ENCODE measurements at places on chromosomes 16 and 17.

DNA sequence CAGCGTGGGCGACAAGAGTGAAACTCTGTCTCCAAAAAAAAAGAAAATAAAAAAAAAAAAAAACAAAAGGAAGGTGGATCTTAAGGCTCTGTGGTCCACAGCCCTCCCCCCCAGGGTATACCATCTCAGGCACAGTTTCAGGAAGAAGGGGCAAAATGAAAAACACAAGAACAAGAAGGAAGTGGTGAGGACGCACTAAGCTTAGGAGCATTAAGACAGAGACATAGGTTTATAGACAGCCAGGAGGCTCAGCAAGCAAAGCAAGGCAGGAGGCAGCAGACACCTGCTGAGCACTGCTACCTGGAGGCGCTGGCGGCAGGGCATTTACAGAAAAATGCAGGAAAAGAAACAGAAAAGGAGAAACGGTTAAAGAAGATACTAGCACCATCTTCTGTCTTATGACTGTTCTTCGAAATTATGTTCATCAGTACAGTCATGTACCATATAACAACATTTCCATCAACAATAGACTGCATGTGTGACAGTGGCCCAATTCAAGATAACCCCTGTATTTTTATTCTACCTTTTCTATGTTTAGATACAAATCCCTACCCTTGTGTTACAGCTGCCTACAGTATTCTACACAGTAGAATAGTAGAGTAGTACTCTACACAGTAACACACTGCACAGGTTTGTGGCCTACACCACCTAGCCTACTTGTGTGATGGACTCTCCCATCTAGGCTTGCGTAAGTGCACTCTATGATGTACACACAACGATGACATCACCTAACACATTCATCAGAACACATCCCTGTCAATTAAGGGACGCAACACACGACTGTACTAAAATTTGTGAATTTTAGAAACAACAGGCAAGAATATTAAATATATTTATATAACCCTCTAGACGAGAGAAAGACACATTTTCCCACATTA, 62.5 kb downstream of the XPO6 start:
- no peak for DNase-seq

DNA sequence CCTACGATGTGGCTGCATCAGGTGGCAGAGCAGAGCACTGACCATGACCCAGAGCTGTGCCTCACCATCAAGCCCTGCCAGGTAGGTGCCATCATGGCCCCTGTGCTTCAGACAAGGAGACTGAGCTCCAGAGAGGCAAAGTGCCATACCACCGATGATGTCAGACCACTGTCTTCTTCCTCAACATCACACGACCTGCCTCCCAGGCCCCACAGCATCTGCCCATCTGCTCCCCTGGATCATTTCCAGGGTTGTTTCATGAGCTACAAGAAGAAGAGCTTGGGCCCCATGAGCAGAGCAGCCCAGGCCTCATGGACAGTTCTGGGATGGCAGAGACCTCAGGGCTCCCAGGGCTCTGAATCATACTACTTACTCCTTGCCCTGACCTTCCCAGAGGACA, 9.9 kb downstream of the XYLT1 start:
- no peak for DNase-seq

GRCh38 chr16:88792668-88793250, 7.7 kb upstream of the PIEZO1 start:
- no peak for DNase-seq

- no peak for DNase-seq
These were observed 57.2 kb upstream of the GSE1 start for GRCh38 chr16:85555719-85556455.

DNA sequence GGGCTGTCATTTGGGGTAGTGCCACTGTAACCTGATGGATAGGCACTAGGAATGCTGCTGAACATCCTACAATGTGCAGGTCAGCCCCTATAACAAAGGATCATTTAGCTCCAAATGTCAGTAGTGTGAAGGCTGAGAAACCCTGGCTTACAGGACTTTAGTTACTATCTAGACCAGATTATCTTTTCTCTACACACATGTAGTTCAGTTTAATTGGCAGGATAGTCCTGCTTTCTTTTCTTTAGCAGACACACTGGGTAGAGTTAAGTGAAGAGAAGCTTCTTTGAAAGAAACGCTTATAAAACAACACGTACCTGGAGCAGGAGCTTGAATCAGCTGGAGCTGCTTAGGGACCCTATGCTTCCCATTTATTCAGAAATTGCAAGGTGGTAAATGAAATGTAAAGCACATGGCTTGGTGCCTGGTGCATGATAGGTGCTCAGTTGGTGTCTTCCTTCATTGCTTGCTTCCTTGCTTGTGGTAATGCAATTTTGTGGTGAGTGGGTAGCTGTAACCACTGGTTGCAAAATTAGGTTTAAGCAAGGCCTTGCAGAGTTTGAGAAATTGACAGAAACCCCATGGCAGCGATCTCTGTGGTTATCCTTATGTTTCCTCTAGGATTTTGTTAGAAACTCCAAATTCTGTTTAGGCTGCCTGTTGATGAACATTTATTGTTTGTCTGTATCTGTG, 9.4 kb downstream of the METTL9 start:
- no peak for DNase-seq

DNA sequence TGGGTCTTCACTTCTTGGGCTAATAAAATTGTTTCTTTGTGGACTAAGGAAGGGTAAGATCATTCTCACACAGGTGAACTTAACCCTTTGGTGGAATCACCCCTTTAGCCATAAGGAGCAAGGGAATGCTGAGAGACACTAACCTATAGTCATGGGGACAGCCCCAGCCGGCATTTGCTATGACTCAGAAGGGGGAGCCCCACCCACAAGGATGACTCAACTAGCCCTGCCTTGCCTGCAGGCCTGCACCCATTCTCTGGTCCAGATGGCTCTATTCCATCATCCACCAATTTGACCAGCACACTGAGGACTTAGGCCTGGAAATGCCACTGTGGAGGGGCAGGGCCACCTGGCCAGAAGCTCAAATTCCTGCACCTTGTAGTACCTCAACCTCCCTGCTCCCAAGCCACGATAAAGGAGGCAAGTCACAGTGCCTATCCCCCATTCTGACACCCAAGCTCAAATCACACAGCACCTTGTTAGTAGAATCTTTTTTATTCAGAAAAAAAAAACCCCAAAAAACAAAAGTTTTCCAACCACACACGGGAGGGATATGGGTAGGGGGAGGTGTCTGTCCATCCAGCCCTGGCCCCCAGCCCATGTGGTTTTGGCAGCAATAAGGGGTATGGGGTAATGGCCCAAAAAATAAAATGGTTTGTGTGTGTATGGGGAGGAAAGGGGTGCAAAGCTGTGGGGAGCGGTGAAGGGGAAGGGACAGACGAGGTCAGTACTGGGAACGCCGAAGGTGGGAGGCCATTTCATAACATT, 3.0 kb downstream of the PFN1 start:
- no peak for DNase-seq

- DNase-seq = no peak
These were observed 92.1 kb upstream of the HLF start for GRCh38 chr17:55172612-55173011.

GRCh38 chr16:661184-661821, 6.6 kb upstream of the RHOT2 start:
- no peak for DNase-seq

DNA sequence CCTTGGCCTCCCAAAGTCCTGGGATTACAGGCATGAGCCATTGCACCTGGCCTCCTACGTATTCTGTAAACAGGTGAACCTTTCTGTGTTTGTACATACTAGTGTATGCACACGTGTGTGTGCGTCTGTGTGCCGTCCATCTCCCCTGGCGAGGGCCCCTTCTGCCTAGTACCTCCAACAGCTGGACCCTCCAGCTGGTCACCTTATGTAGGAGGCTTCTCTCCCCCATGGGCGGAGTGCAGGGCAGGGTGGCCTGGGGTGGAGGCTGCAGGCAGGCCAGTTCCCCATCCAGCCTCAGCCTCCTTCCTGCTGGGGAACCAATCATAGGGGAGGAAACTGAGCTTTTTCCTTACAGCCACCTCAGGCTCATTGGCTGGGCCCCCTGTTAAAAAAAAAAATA, 24.4 kb upstream of the DOC2B start:
- DNase-seq = no peak

- DNase-seq = no peak
These were observed 17.9 kb downstream of the CA7 start for GRCh38 chr16:66862023-66862520.

- DNase-seq = no peak
These were observed 36.1 kb downstream of the USP31 start for GRCh38 chr16:23113185-23113584.

GRCh38 chr16:21646721-21647561, 5.5 kb downstream of the IGSF6 start:
- DNase-seq = no peak

DNA sequence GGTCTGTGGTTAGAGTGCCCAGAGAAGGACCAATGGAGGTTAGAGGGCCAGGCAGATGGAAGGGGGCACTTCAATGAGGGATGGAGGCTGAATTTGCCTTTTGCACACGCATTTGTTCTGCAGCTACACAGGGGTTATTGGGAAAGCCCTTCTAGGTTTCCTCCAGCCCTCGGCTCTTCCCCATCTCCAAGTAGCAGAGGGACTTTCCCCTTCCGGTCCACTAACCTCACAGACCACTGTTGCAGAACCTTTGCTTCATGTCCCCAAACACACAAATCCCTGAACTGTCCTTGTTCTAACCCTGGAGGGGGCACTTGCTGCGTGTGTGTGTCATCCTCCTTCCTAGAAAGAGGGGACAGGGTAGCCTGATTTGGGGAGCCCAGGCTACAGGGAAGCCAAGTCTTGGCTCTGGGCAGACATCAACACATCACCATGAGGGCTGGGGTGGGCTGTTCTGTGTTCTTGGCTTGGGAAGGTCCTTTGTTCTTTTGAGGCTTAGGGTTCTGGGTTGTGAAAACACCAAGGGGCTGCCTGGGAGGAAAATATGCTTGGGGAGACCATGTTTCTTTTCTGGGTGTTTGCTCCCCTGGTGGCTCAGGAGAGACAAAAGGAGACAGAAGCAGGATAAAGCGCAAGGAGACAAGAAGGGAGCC, 7.3 kb upstream of the NR1D1 start:
- DNase-seq = no peak

GRCh38 chr16:88264641-88265285, 118.0 kb upstream of the ZNF469 start:
- no peak for DNase-seq

- no peak for DNase-seq
These were observed 71.3 kb downstream of the SRCIN1 start for GRCh38 chr17:38534498-38534885.

DNA sequence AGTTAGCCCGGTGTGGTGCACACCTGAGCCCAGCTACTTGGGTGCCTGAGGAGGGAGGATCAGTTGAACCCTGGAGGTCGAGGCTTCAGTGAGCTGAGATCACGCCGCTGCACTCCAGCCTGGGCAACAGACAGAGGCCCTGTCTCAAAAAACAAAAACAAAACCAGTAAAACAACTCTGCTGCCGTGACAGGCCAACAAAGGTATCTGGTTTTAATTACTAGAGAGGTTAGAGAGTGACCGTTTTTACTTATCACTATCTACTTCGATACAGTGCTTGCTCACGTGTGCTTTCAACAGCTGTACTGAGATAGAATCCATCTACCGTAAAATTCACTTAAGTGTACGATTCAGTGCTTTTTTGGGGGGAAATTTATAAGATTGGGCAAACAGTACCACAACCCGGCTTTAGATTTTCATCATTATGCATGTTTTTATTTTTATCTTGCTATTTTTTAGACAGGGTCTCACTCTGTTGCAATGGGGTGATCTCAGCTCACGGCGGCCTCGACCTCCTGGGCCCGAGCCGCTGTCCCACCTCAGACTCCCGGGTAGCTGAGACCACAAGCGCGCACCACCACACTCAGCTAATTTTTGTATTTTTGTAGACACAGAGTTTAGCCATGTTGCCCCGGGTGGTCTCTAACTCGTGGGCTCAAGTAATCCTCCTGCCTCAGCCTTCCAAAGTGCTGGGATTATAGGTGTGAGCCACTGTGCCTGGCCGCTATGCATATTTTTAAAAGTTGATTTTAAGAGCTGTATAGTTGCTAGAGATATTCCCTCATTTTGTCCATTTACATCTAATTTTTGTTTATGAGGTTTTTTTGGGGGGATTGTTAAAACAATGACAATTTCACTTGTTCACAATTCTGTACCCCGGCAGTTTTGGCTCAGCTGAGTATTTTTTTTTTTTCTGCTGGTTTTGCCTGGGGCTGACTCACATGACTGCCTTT, 30.9 kb downstream of the SERPINF1 start:
- DNase-seq = no peak

GRCh38 chr17:44749076-44749979, 9.5 kb upstream of the ADAM11 start:
- DNase-seq = no peak

DNA sequence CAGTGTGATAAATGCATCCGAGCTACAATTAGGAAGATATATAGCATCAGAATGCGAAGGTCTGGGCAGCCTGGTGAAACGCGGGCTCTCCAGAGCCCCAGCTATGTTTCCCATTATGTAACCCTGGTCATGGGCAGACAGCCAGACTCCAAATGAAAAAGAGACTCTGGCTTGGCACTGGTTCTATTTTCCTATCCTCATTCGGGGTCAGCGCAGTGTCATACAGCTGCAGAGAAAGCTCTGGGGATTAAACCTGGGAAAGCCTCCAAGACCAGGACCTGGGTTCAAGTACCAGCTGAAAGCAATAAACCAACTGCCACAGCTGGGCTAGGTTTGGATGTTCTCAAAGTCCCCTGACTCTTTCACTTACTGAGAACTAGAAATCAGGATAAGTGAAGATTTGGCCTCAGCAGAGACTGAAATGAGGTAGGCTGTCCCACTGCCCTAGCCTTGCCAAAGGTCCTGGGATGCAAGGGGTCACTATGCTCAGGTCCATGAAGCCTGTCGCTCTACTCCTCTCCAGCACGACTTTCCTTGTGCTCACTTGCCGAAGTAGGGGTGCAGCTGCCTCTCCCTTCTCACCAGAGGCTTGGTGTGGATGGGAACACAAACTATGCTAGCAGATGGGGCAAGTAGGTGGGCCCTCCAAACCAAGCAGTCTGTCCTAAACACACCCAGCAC, 123.8 kb downstream of the SMG6 start:
- DNase-seq = no peak

DNA sequence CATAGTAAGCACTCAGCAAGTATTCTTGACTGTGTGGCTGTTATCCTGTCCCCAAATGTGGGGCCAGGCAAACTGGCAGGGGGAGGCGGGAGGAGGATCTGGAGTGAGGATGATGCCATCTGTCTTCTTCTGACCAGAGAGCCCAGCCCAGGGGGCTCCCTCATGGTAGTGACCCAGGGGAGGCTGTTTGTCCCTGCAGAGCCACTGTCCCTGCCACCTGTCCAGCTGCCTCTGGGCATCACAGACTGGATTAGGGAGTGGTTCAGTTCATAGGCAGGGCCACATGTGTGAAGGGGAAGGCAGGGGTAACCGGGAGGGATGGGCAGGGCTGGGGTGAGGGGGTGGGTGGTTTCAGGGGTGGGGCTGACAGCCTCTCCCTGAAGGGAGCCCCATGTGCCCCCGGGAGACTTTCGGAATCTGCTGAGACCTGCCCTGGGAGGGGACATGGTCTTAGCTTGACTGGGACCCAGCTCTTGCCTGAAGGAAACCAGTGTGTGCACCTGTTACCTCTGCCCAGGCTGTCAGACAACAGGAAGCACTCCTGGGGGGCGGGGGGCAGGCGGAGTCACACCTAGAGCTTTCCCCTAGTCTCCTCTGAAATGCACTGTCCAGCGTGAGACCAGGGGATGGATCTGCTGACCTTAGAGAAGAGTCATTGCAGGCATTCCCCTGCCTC, 15.2 kb downstream of the ARHGAP23 start:
- no peak for DNase-seq
